ENCODE measurements at places on chromosomes 6 and 20.

- DNase-seq: no peak
These were observed 27.4 kb upstream of the KHDC1 start for GRCh38 chr6:73290435-73290834.

- no peak for DNase-seq
These were observed 45.2 kb downstream of the RSPH3 start for GRCh38 chr6:158954753-158955152.

- no peak for DNase-seq
These were observed 7.0 kb downstream of the PRR3 start for GRCh38 chr6:30564114-30564513.

DNA sequence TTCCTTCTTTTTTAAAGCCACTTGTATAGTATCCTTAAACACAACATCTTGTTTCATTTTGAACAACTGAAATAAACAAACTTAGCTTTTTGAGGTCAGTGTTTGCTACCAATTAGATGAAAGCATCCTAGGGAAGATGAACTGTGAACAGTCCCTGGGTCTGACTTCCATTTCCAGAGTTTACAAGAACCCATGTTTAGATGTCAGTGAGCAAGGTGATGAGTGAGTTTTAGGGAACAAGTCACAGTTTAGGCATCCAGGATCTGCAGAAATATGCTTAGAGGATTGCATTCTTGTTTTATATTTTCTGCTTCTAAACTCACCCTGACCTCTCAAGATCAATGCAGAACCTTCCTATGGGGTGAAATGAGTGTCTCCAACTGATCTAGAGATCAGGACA lies 3.0 kb downstream of the ZC2HC1B start:
- no peak for DNase-seq

- no peak for DNase-seq
These were observed 53.8 kb downstream of the RRBP1 start for GRCh38 chr20:17628101-17628841.

DNA sequence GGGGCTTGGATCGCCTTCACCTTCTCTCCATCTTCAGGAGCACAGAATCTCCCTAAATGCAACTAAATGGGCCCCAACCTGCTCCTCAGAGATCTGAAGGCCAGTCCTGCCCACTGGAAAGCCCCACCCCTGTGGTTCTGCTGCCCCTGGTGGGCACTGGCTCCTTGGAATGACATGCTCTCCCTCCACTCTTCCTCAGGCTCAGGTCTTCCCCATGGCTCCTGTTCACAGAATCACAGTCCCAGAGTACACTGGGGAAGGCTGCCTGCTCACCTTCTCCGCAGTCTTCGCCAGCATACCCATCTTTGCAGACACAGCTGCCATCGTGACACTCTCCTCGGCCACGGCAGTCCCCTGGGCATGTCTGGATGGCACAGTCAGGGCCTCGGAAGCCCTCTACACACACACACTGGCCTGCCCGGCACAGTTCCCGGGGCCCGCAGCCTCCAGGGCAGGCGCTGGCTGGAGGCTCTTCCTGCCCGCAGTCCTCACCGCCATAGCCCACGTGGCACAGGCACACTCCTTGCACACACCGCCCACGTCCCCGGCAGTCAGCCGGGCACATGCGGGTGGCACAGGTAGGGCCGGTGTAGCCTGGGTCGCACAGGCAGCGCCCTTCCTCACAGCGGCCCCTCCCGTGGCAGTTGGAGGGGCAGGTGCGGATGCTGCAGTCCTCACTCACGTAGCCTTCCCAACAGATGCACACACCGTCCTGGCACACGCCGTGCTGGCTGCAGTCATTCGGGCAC lies 13.6 kb downstream of the TNXB start:
- no peak for DNase-seq

GRCh38 chr20:58868795-58869194 lies 16.3 kb downstream of the GNAS start:
- DNase-seq: no peak

- DNase-seq: no peak
These were observed 96.0 kb downstream of the SASH1 start for GRCh38 chr6:148438632-148439031.

DNA sequence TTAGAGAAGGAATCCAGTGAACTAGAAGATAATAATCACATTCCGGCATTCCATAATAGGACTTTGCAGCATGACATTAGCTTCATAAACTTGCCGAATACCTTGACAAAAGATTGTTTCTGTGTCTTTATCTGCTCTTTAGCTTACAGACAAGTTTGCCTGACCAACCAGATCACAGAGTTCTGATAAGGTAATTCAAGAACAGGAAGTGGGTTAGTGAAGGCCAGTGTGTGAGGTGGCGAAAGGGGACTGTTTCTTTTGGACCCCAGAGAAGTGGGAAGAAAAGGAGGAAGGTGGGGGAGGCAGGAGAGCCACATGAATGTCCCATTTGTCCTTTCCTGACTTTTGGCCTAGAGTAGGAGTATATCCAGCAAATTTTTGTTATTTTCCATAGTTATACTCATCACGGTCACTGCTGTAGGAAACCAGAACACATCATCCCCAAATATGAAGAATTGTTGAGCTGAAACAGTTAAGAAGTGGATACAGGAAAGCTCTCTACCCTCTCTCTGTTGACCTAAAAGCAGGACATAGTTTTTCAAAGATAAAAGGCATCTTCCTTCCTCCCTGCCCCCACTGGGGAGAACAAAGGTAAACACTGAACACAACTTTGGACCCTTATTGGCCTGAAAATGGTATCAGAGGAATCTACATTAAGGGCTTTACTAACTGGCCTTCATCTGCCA lies 72.4 kb upstream of the TNFAIP3 start:
- DNase-seq: peak; percentile 35

- DNase-seq: no peak
These were observed 136.6 kb downstream of the SYNDIG1 start for GRCh38 chr20:24605937-24606455.

DNA sequence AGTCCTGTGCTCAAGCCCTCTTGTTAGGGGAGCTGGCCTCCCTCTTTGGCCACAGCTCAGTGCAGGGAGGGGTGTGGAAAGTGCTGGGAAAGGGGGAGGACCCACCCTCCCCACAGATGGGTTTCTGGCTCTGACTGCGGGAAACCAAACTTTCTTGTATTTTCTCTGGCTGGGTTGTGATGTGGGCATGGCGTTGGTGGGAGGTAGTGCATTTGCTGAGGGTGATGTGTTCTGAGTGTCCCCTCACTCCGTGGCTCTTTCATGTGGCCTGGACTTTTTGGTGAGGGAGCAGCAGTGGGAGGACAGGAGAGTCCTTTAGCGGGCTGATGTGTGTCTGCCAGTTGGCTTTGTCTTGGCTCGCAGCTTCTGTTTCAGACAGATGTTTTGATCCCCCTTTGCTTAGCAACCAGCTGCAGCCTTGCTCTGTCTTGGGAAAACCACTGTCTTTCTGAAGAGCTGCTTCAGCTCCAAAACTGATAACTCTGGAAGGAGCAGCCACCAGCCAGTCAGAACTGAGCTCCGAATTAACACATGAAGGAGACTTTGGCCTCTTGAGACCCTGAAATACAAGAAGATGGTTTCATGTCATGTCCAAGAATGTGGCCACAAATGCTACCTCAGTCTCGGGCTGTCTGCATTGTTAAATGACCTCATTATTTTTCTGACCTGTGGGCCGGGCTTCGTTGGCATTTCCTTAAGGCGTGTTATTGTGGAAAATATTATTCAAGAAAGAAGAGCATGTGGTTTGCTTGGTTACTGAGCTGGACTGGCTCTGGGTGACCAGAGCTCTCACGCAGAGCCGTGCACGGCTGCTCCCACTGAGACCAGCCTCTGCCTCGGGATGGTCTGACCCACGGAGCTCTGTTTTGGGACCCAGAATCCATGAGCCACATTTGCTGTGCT lies 21.5 kb downstream of the SYNJ2 start:
- DNase-seq: no peak

DNA sequence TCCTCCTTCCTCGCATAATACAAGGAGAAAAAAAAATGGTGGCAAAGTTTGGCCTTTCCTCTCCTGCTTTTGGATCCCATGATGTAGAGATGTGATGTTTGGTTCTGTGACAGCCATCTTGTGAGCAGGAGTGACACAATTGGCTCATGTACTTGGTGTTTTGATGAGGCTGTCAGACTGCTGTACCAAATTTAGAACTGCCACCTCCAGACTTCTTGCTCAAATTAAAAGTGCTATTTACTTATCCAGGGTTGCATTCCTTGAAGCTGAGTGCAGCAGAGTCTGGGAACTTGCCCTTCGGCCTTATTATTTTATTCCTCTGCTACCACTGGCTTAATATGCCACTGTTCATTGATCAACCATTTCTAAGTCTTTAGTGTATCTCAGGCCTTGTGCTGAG lies 21.9 kb downstream of the BCAS1 start:
- no peak for DNase-seq

DNA sequence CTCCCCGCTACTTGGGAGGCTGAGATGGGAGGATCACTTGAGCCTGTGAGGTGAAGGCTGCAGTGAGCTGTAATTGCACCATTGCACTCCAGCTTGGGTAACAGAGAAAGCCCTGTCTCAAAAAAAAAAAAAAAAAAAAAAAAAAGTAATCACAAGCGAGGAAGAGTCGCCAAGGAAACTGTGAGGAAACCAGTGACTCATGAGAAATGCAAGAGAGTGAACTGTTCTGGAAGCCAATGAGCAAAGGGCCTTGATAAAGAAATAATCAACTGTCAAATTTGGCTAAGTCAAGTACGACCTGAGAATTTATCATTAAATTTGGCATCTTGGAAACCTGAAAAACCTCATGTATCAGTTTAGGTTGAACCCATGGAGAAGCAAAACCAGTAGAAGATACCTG lies 16.1 kb upstream of the LAMP5 start:
- DNase-seq: peak; percentile 92

DNA sequence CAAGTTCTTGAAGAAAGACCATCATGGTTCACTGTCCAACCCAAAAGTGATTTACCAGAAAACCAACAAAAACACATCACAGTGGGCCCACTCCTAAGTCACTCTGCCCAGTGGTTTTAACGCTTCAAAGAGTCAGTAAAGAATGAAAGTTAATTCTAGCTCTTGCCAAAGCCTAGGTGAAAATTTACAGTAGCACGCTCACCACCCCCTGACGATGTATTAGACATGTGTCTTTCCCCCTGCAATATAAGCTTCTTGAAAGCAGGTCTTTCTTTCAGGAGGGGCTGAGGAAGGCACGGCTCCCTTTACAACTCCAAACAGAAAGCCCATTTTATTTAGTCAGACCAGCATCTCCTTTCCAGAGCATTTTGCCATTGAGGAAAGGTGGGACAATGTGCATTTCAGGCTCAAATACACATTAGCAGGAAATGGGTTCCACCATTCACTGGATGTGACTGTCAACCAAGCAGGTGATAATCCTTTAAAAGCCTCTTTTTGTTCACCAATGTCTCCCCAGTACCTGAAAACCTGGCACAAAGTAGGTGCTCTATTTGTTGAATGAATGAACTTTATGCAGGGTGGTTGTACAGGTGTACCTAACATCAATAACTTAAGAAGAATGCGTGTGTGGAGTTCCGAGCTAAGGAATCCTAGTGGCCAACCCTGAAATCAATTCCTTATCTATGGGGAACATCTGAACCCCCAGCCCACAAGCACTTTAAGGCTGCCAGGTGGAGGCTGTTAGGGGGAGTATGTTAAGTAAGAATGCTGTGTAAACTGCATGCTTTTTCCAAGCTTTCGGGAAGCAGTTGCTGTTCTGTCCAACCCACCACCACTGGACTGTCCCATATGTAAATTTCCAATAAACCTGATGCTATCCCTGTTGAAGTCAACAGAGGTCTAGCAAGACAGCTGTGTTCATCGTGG lies 11.4 kb downstream of the EZR start:
- no peak for DNase-seq

GRCh38 chr6:56244528-56245253 lies 2.7 kb downstream of the COL21A1 start:
- DNase-seq: peak; percentile 69
